Karpas-422 (cell line): ENCODE measurements at places on chromosomes 12 and 14. TPM values are rescaled to one million over a fixed set of nuclear protein-coding genes. Genes with fewer than 3 reads are reported as not detected.

NABP2 gene
- total RNA-seq, result 45.6 and 54.2 TPM in 2 replicates

DNA sequence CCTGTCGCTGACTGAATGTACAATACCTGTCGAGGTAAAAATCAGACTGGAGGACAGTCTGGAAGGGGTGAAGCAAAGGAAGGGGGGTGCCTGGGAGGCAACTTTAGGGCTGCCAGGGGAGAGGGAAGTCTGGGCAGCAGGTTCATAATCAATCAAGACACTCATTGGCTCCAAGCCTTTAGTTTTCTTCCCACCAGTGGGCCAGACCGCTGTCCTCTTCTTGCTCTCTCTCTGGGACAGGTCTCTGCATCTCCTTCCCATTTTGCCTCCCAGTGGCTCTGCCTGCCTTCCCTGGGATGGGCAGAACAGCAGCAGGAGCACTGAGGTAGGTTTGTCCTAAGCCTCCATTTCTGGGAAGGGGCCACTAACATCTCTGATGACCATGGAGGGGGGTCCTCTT, 206.5 kb downstream of the TTC8 start:
- no peak for DNase-seq
- H3K36me3 ChIP-seq, result no peaks in the 10 kb centered on the region
- peaks cover 2% of the 10 kb centered on the region; the same call in 1 of the 2 replicates for H3K4me1 ChIP-seq
- no peak overlapping the region for H3K27ac ChIP-seq
- no peak overlapping the region for H3K4me3 ChIP-seq

CPSF2 gene
- 63.3 and 76.2 TPM in 2 replicates for total RNA-seq

GYS2 gene
- total RNA-seq, result not detected in 2 replicates

DNA sequence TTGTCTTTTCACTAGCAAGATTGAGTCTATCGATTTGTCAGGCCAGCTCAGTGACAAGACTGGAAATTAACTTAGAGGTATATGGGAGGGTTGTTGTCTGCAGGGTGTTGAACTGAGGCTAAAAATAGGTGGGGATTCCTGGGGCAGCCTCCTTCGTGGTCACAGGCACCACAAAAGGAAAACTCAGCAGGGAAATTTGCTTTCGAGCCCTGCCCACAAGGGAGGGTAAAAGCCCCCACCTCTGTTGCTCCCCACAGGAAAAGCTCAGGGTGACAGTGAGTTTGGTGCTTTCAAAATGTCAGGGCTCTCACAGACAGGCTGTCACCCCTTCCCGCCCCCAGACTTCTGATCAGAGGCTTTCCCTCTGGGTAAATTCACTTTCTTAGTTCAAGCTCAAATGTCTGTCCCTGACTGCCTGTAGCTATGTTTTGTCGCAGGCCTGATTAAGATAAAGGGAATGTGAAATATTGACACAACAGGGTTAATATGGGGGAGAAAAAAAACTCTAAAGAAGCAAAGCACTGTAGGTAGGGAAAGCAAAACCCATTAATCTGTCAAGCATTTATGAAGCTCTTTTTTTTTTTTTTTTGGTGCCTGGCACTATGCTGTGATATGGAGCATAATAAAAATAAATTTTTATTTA, 11.7 kb upstream of the NFKBIA start:
- no peak overlapping the region for H3K27ac ChIP-seq
- DNase-seq, result no peak
- H3K27me3 ChIP-seq, result no peaks in the 10 kb centered on the region
- no peak overlapping the region for H3K4me3 ChIP-seq
- H3K4me1 ChIP-seq, result peaks cover 8% of the 10 kb centered on the region

DNA sequence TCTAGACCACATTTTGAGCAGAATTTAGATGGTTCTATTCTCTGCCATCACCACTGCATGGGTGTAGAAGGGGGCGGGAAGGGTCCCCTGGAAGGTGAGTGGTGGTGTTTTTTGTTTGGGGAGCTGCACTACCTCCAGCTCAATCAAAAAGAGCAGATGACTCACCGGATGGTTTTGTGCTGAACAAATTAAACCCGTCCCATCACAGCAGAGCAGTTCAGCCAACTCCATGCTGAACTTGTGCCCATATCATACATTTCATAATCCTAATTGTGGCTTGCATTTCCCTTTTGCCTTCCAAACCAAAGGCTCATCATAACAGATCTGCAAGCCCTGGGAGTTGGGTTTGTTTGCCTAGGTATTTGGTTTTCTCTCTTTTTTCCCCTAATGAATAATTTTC, 53.0 kb upstream of the RPH3A start:
- no peaks in the 10 kb centered on the region for H3K27me3 ChIP-seq
- no peak for DNase-seq
- H3K4me1 ChIP-seq, result no peaks in the 10 kb centered on the region
- H3K4me3 ChIP-seq, result no peak overlapping the region

ADAMTS20 gene
- total RNA-seq, result not detected in 2 replicates

CCDC198 gene
- not detected in 2 replicates for total RNA-seq

CNTN1 gene
- not detected in 2 replicates for total RNA-seq

GRCh38 chr12:30213166-30213565, 429.4 kb upstream of the TMTC1 start:
- no peak overlapping the region for H3K27ac ChIP-seq
- H3K27me3 ChIP-seq, result no peaks in the 10 kb centered on the region
- no peak overlapping the region for H3K4me3 ChIP-seq
- no peak for DNase-seq
- H3K36me3 ChIP-seq, result no peaks in the 10 kb centered on the region
- no peaks in the 10 kb centered on the region for H3K4me1 ChIP-seq

PUS7L gene
- total RNA-seq, result 9.9 and 32.2 TPM in 2 replicates

TIGAR gene
- total RNA-seq, result 4.8 and 9.0 TPM in 2 replicates

DNA sequence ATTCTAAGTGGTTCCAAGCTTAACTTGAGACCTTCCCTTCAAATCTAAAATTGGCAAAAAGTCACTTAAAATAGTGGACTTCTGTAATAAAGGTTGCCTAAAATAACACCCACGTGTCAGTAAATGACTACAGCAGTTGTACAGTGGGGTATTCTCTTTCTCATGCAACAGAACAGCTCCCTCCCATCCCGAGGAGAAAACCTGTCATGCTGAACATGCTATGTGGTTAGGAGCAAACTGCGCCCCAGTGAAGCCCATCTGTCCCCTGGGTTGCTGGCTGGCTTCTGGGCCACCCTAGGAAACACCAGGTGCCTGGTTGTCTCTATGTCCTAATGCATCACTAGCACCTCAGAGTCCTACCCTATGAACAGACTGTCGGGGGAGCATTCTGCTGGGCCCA, 2.7 kb downstream of the BTBD6 start:
- H3K4me3 ChIP-seq, result no peak overlapping the region
- H3K36me3 ChIP-seq, result no peaks in the 10 kb centered on the region
- peaks cover 38% of the 10 kb centered on the region for H3K4me1 ChIP-seq
- no peak for DNase-seq
- no peaks in the 10 kb centered on the region for H3K27me3 ChIP-seq
- no peak overlapping the region for H3K27ac ChIP-seq
